Dorsolateral prefrontal cortex (tissue), 122 donors: ENCODE measurements at places on chromosomes 12 and 14. TPM values are rescaled to one million over a fixed set of nuclear protein-coding genes. Genes with fewer than 3 reads are reported as not detected.

The KCNH5 gene
- total RNA-seq, result 27.4 TPM

The MGP gene
- total RNA-seq, result 24.1 TPM

GRCh38 chr14:23435543-23436326, at the start of gene MYH7:
TSS of gene MYH7 (minus strand) at chr14:23435660. CDS start at chr14:23433732, 1,928 bp downstream.
- no peak for DNase-seq

- DNase-seq, result peak; percentile 74
Measured at GRCh38 chr14:102046337-102047278, 40.2 kb downstream of the HSP90AA1 start.

GRCh38 chr14:35883677-35884293, 57.6 kb downstream of the BRMS1L start:
- peak; percentile 12 for DNase-seq
